NCI-H1694 treated with DMSO at 0.1 percent for 48 hours (cell line): ENCODE measurements at places on chromosomes 6 and 20.
A peak's percentile ranks its signal among the peaks of the same experiment; 100 is the strongest.

- peak; percentile 27 for DNase-seq
These were observed 91.3 kb upstream of the EYA2 start for GRCh38 chr20:46803123-46804020.

GRCh38 chr20:35595456-35595855 is 20.2 kb upstream of the SPAG4 start:
- DNase-seq, result no peak

DNA sequence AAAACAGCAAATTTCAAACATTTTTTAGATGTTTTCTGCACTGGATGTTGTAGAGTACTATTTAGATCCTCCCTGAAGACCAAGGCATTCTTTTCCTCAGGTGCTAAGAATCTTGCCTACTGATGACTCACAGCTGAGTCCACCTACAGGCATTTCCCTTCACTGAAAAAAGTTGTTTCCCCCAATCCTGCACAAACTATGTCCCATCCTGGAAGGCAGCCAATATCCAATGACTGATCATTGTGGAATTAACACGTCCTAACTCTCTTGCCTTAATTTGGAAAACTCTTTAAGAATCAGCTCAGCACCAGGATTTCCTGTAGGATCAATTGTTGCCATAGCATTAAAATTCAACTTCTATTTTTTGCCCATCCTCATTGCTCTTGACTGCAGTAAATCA is 268.4 kb upstream of the IRAK1BP1 start:
- no peak for DNase-seq

DNA sequence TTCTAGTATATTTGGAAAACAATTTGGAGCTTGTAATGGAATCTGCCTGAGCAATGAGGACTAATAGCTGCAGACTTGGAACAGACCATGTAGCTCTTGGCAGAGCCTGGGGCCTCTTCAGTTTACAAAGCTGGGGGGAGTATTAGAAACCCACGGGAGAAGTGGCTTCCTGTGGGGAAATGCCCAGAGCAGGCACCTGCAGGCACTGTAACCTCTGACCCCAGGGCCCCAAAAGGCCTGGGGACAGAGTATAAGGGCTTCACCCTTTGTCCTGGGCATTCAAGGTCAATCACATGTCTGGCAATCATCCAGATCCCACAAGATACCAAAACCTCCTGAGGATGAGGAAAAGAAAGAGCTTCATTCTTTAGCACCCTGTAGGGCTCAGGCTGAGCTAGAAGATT is 19.4 kb downstream of the PKIG start:
- no peak for DNase-seq

DNA sequence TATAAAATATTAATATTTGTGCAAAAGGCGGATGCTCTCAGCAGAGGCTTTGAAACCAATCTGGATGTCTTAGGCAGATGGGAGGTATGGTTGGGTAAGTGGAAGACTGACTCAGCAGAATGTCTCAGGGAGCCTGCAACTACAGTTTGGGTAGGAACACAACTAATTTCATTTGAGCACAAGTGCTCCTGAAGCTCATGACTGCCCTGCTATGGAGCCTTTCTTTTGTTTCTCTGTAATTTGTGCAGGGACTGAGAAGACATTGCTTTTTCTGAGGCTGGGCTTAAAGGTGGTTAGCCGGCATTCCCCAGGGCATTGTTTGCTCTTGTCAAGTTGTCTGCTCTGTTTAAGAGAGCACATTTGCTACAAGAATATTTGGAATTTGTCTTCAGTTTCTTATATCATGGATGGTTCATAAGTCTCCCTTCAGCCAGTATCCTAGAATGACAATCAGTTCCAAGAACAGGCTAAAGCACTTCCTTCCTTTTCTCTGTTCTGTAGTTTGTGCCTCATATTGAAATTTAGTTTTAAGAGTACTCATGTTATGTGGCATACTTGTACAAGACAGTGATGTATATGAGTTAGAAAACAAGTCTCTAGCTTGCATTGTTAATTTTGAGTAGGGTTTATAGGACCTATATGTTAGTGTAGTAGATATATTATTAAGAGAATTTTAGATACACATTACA is 208.3 kb downstream of the ZFAND3 start:
- no peak for DNase-seq

DNA sequence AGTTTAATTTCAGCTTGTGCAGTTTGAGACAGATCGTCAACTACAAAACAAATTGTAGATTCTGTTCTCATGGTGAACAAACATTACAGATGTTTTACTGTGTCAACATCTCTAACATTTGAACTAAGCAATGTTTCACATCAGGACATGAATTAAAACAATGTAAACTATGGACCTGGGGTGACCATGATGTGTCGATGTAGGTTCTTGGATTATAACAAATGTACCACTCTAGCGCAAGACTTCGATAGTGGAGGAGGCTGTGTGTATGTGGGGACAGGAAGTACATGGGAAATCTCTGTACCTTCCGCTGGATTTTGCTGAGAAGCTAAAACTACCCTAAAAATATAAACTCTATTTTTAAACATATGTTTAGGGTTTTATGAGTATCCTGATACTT is 17.1 kb downstream of the HIVEP2 start:
- DNase-seq, result no peak

DNA sequence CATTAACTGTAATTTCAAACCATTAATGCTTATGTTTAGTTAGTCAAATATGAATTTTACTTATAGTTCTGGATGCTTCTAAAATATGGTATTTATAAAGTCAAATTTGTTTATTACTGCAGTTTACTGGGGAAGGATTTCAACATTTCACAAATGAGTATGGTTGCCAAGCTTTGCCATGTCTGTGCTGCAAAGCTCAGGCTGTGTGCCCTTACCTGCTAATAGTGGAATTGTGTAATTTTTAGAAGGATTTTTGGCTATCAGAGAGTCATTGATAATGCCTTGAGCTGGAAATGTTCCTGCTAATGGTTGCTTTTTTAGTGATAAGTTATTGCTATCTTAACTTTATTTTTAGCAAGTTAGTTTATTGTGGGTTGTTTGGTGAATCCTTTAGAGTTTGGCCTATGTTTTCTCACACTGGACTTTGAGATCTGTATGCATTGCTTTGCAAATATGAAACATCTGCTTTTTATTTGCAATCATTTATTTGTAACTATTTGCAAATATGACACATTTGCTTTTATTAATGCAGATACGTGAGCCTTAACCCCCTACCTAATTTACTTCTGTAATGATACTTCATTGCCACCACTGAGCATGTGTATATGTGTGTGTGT is 105.8 kb downstream of the CD109 start:
- DNase-seq, result no peak

DNA sequence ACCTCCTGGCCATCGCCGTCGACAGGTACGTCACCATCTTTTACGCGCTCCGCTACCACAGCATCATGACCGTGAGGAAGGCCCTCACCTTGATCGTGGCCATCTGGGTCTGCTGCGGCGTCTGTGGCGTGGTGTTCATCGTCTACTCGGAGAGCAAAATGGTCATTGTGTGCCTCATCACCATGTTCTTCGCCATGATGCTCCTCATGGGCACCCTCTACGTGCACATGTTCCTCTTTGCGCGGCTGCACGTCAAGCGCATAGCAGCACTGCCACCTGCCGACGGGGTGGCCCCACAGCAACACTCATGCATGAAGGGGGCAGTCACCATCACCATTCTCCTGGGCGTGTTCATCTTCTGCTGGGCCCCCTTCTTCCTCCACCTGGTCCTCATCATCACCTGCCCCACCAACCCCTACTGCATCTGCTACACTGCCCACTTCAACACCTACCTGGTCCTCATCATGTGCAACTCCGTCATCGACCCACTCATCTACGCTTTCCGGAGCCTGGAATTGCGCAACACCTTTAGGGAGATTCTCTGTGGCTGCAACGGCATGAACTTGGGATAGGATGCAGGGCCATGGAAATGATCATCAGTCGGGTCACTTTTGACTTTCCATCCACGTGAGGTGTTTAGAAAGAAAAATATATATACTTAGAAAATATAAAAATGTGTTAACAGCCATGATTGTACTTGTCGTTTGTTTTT is 868 bp downstream of the MC3R start:
- DNase-seq, result no peak

DNA sequence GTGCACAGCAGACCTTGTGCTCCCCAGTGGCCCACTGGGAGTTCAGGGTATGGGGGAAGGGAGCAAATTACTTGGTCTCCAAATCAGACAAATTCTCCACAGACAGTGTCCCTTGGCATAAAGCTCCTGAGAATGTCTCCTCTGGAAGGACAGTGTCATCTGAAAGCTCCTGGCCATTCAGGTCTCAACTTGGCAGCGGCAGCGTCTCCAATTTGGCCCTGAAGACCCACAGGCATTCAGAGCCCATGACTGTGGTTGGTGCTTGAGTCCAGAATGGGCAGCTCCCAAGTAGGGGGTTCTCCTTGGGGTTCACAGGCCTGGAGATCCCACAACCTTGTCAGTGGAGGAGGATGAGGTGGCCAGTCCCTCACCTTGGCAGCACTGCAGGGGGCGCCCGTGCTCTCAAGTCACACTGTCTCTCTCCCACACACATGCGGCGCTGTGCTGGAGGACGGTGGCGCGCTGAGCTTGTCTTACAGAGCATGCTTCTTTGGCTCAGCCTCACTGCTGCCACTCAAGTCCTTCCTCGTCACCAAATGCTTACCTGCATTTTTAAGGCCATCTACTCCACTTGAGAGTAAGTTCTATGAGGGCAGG is 20.7 kb downstream of the DYNLRB1 start:
- peak; percentile 15 for DNase-seq

DNA sequence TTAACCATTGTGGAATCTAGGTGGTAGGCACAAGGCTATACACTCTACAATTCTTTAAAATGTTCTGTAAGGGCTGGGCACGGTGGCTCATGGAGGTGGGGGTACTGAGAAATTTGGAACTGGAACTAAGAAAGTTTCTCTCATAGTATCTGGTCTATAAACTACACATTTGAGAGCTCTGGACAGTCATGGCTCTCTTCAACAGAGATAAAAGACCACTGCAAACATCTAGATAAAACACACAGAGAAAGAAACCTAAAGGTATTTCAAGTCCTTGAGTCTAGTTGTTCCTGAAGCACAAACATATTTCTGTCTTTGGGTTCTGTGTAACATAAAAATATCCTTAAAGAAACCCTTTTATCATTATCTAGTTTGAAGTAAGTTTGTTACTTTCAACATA is 35.2 kb downstream of the ILRUN start:
- DNase-seq, result no peak
